ENCODE measurements at places on chromosomes 3 and 15.

- no peak for DNase-seq
These were observed 9.0 kb downstream of the HCLS1 start for GRCh38 chr3:121651684-121652083.

GRCh38 chr15:56920367-56920627 is 1.9 kb downstream of the TCF12 start:
- no peak for DNase-seq

DNA sequence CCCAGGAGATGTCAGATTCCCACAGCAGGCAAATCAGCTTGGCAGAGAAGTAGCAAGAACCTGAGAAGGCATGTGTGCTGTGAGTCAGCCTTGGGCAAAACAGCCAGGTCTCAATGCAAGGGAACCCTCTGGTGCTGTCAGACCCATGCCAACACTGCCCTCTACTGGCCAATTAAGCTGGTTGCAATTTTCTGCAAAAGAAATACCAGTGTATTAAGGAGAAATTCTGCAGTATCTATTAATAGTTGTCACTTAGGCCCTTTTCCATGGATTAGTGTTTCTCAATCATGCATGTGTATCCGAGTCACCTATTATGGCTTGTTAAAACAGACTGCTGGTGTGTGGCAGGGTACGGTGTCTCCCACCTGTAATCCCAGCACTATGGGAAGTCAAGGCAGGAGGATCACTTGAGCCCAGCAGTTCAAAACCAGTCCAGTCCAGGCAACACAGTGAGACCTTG is 26.2 kb downstream of the MAP4 start:
- peak; percentile 57 for DNase-seq

- DNase-seq: no peak
These were observed 17.5 kb upstream of the EIF2B5 start for GRCh38 chr3:184117636-184118035.

DNA sequence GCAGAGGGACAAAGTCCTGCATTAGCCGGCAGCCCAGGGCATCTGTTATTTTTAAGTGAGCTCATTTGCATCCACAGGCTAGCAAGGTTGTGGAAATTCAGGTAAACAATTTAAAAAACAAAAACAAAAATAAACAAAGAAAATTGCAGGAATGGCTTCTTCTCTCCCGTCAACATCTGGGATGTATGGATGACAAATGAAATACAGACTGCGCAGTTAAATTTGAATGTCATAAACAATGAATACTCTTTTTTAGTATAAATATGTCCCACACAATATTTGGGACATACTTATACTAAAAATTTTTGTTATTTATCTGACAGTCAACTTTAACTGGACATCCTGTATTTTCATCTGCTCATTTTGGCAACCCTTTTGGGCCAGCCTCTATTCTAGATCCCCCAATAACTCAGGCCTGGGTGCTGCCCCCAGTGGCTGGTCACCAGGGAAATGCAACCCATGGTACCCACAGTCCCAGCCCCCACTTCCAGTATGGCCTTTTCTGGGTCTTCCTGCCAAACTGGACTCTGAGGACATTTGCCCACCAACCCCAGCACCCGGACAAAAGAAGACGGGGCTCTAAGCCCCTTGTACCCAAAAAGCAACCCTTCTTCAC is 12.7 kb downstream of the GRM2 start:
- DNase-seq: no peak

- DNase-seq: no peak
These were observed 186.9 kb downstream of the PDZRN3 start for GRCh38 chr3:73437828-73438227.

GRCh38 chr15:76398317-76399104 is 61.9 kb downstream of the ISL2 start:
- no peak for DNase-seq

DNA sequence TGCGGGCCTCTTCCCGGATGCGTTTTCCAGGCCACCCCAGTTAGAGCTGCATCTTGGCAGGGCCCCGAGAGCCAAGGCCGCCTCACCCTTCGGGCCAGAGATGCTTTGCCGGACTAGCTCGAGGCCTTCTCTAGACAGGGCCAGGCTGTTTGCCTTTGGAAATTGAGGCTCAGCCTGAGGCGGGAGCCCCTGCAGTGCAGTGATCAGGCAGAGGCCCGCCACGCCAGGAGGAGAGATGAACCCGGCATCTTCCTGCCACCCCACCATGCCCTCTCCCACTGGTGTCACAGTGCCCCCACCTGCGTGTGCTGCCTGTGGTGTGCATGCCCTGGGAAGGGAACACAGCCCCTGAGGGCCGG is 8.9 kb upstream of the ROPN1B start:
- DNase-seq: no peak

GRCh38 chr15:38325648-38325990 is 73.0 kb downstream of the SPRED1 start:
- no peak for DNase-seq

- no peak for DNase-seq
These were observed 120.8 kb upstream of the MCTP2 start for GRCh38 chr15:94110476-94111130.

DNA sequence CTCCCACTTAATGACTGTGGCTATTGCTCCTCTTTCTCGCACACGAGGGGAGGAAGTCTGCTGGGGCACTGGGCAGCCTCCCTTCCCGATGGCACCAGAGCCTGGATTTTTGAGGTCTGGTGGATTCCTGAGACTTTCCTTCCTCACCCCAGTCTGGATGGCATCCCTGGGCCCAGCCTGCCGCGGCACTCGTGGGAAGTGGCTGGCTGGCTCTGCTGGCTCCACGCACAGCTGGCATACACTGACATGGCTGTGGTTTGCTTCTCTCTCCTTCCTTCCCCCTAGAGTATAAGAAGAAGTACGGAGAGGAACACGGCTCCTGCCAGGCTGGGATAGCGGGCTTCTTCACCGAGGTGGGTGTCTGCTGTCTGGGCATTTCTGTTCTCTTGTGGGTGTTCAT is 319.8 kb upstream of the LRRFIP2 start:
- no peak for DNase-seq

All from left renal pelvis (tissue), 4 donors.